ENCODE measurements at places on chromosomes 6 and 20.

- no peak for DNase-seq
Measured at GRCh38 chr6:45531999-45532595, 154.4 kb upstream of the SUPT3H start.

DNA sequence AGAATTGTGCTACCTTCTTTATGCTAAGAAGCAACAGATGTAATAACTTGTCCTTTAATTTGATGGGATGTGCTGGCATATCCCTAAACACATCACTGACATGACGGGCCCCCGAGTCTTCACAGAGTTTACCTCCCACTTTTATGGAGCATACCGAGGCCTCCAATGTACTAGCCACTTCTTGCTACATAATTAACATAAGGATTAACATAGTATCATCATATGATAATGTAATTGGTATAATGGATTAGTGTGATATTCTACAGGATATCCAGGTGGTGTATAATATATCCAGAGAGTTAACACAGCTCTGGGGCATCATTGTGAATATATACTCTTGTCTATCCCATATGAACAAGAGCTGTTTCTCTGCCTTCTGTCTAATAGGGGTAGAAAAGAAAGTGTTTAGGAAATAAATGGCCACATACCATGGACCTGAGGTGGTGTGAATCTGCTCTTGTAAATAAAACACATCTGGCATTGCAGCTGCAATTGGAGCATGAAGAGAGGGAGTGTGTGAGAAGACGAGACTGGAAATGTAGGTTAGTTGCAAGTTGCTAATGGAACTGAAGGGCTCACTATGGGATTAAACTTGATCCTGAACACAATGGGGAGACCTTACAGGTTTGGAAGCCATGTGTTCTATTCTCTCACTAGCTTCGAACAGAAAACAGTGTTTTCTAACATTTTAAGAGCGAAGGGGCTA, 102.3 kb downstream of the IYD start:
- no peak for DNase-seq

DNA sequence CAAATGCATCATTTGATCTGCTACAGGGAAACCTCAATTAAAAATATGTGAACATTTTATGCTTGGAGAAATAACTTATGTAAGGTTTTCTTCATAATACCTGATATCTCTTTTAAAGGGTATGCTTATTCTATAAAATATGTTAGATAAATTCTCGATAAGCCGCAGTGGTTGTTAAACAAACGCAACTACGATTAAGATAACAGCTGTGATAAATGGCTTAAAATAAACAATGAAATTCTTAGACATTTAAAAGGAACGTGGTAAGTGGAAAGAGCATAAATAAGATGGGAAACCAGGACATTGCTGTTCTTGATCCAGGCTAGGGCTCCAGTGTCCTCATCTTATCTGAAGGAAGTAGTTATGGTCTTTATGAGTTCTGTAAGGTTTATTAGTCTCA, 415.9 kb downstream of the CD83 start:
- no peak for DNase-seq

GRCh38 chr6:135464634-135465033, 32.9 kb downstream of the AHI1 start:
- no peak for DNase-seq

DNA sequence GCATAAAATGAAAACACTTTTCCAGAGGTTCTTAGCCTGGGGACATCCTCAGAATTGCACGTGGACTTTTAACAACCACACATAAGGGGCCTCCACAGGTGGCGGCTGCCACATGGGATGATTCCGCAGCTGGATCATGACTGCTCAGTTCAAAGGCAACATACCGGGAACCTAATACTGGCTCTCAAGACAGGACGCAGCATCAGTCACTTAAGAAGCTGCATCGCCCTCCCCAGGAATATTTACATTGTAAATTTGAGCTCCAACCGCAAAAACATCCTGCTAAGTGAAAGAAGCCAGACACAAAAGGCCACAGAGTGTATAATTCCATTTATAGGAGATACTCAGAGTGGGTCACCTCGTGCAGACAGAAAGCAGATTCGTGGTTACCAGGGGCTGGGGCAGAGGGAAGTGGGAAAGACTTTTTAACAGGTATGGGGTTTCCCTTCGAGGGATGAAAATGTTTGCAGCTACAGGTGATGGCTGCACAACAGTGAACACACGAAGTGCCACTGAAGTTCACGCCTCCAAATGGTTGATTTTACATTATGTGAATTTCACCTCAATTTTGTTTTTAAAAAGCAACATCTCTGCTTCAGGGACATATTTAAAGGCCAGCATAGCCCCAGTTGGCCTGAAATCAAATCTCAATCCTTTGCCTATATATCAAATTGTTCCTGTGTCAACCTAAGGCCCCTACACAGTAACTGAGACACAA, 141.5 kb downstream of the BMP7 start:
- no peak for DNase-seq

- DNase-seq: no peak
Measured at GRCh38 chr20:51447097-51447764, 95.3 kb downstream of the NFATC2 start.

GRCh38 chr6:105882828-105883227, 203.3 kb upstream of the PRDM1 start:
- DNase-seq: no peak

GRCh38 chr20:2892376-2892775, 19.1 kb downstream of the PTPRA start:
- no peak for DNase-seq

DNA sequence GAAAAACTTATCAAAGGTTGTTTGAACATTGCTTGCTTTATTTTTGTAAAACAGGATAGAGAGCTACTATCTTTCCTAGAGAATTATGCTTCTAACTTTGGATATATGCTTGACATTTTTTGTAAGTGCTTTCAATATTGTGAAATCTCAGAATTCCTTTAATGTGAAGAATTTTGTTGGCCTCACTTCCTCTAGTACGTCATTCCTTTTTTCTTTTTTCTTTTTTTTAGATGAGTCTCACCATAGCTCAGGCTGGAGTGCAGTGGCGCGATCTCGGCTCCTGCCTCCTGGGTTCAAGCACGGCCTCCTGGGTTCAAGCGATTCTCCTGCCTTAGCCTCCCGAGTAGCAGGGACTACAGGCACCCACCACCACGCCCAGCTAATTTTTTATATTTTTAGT, 668.1 kb downstream of the RFPL4B start:
- DNase-seq: no peak

DNA sequence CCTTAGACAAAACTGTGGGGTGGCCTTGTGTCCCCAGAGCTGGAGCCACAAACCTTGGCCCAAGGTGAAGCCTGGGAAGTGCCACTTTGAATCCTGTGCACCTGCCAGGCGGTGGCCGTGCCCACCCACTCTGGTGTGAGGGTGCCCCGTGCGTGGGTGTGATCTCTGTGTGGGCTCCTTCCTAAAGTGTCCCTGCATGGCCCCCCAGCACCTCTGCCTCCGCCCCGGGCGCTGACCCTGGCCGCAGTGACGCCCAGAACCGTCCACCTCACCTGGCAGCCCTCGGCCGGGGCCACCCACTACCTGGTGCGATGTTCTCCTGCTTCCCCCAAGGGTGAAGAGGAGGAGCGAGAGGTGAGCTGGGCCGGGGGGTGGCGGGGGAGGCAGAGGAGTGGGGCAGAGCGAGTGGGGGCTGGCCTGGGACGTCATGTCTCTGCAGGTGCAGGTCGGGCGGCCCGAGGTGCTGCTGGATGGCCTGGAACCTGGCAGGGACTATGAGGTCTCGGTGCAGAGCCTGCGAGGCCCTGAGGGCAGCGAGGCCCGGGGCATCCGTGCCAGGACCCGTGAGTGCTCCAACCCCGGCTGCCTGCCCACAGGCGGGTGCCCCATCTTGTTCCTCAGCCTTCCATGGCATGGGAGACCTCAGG, 18.3 kb downstream of the COL20A1 start:
- DNase-seq: no peak

- DNase-seq: no peak
Measured at GRCh38 chr6:11668455-11668854, 110.1 kb downstream of the ADTRP start.

DNA sequence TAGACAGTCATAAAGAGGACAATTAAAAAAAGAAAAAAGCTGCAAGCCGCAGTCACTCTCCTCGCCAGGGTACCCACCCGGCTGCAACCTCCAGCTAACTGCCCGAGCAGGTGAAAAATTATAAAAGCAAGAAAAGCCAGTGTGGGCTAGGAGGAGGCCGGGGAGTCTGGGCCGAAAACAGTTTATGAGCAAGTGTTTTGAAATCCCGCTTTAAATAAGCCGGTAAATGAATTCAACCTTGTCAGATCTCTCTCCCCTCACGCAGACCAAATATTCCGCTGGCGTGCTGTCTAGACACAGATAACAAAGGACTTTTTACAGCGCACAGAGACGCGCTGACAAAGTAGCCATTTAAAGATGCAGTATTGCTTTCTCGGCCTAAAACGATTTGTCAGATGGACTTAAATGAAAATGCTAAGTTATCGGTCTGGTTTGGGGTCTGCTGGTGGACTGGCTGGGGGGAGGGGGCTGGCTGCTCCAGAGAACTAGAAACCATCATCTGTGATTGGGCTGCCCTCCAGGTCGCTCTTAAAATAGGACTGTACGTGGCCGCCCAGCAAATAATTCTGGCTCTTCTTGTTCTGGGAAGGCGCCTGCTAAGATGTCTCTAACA, 24.6 kb downstream of the PMEPA1 start:
- DNase-seq: no peak

- no peak for DNase-seq
Measured at GRCh38 chr6:19434065-19434464, 403.1 kb upstream of the ID4 start.

GRCh38 chr20:32980131-32980941, 23.9 kb downstream of the SUN5 start:
- DNase-seq: peak; percentile 28

DNA sequence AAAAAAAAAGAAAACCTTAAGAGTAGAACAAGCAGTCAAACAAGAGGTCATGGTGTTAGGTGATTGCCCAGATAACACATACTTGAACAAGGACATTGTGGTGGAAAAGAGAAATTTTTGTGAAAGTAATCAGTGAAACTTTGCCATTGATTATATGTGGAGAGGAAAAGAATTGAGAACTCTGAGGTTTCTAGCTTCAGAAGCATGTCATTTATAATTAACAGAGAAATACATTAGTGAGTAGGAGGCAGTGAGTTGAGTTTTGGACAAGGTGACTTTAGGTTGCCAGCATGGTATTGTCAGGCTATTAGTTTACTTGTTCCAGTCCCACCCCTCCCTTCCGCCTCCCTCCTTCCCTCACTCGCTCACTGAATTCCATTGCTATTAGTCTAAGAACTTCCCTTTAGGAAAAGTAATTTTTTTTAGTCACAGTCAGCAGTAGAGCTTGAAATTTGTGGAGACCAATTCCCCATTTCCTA, 17.2 kb downstream of the TAB2 start:
- no peak for DNase-seq

- DNase-seq: no peak
Measured at GRCh38 chr6:11710311-11710761, 68.3 kb downstream of the ADTRP start.

DNA sequence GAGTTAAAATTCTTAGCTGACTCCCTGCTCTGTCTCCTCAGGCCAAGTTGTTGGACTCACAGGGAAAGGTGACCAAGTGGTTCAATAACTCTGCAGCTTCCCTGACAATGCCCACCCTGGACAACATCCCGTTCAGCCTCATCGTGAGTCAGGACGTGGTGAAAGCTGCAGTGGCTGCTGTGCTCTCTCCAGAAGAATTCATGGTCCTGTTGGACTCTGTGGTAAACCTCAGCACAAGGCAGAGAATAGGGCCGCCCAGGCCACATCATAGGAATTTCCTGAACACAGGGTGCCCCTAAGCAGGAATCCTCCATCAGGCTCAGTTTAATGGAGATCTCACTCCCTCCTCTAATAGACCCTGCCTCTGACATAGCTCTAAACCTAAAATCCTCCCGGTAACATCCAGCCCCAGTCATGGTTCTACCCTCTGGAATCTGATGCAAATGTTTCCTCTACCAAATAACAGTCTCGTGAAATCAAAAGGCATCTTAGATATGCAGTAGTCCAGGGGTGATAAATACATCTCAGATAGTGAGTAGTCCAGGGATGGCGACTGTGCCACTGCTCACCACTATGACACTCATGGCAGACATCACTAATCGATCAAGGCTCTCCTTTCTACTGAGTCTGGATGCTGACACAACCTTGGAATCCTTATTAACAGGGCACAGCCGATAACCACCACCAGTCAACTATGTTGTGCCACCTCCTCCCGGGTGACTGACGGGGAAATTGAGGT, 18.3 kb downstream of the BPIFB1 start:
- DNase-seq: no peak

- DNase-seq: no peak
Measured at GRCh38 chr6:130467146-130468050, 101.6 kb downstream of the TMEM200A start.

DNA sequence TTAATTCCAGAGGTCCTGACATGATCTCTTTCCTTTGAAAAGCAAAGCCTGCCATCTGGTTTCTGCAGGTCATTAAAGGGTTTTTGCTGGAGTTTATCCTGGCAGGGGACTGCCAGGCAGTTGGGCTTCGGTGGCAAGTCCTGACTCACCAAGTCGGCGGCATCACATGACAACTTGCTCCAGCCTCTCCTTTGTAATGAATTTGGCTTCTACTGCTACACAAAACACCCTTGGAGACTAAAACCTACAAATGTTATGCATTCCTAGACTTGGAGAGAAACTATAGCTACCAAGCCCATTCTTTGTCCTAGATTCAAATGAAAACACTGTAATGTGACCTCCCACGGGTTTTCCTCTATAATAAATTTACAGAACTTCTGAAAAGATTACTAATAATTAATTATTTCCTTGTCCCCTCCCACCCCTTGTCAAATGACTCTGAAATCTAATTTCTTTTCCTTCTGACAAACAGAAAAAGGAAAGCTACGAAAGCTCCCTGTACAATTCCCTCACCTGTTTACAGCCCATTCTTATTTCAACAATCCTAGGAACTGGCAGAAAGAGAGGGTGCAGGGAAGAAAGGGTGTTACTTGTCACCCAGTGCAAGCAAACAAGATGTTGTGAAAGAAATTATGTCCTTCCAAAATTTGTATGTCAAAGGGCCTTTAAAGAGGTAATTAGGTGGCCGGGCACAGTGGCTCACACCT, 62.9 kb downstream of the QRSL1 start:
- peak; percentile 69 for DNase-seq

DNA sequence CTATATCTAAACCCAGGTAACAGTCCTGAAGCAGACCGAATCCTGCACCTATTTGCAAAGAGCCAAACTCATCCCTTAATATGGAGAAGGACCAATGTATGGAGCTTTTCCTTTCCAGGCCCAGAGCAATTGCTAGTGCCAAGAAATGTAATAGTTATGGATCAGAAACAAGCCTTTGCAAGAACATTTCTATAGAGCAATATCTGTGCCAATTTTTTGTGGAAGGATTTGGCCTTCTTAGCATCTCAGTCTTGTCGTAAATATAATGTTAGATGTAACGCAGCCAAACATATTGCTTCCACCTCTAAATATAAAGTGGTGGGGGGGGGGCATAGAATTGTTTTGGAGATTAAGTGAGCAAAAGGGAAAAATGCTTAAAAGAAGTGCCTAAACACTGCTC, 2.7 kb downstream of the KIAA0408 start:
- DNase-seq: no peak

GRCh38 chr20:56409956-56410355, 2.1 kb upstream of the CASS4 start:
- DNase-seq: no peak
